CD4-positive, alpha-beta T cell treated with Interleukin-2 at 100 ng/mL for 4 hours (primary cell): ENCODE measurements at places on chromosomes 1 and 21.

- DNase-seq: no peak
Measured at GRCh38 chr1:5906966-5907365, 85.3 kb downstream of the NPHP4 start.

DNA sequence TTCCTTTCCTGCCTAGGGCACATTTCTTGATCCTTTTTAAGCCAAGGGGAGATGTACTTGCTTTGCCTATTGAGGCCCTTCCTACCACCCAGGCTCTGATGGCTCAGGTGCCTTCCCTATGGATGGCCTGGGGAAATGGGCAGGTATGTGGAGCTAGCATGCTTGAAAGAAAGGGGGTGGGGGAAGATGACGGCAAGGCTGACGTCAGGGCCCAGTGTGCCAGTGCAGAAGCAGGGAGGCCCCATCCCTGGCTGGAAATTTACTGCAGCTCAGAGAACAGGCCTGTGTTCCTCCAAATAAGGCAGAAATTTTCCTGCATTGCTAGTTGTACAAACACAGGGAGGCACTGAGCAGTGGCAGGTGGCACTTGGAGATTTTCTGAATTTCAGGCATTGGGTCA, 453.2 kb upstream of the VAMP3 start:
- no peak for DNase-seq

DNA sequence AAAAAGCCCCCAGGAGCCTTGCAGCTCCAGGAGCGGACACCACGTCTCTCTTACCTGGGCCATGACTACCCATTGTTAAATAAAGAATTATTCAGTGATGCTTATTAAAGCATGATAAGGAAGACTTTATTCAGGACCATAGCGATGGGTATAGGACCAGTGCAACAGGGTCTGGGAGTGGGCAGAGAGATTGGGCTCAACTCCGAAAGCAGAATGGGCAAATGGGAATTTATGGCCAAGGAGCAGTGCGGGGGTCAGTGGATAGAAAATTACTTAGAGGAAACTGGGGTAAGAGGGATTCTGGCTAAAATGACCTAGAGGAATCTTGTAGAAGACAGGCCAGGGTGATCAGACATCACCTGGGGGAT, 580 bp upstream of the ATP5PO start:
- DNase-seq: no peak

GRCh38 chr1:88873737-88874349, 17.5 kb downstream of the GTF2B start:
- no peak for DNase-seq

- no peak for DNase-seq
Measured at GRCh38 chr1:204756811-204757210, 71.3 kb upstream of the LRRN2 start.

DNA sequence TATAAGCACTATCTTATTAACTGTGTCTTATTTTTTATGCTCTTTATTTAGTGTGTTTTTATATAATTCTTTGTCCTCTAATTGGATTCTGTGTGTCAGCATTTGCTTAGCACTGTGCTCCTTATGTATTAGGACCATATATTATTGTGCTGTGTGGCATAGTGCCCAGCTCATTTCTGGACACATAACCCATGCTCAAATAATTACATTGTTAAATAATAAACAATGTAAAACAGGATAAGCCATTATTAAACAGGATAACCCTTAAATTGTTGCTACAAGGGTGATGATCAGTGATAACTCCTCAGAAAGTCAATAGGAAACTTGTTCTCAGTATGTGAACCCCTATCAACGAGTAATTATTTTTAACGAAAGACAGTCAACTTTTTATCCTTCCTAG, 150.4 kb downstream of the ADGRL4 start:
- DNase-seq: no peak

- DNase-seq: no peak
Measured at GRCh38 chr1:200166411-200166810, 138.9 kb downstream of the NR5A2 start.

GRCh38 chr1:25556791-25557476, 13.5 kb downstream of the LDLRAP1 start:
- peak; percentile 69 for DNase-seq

DNA sequence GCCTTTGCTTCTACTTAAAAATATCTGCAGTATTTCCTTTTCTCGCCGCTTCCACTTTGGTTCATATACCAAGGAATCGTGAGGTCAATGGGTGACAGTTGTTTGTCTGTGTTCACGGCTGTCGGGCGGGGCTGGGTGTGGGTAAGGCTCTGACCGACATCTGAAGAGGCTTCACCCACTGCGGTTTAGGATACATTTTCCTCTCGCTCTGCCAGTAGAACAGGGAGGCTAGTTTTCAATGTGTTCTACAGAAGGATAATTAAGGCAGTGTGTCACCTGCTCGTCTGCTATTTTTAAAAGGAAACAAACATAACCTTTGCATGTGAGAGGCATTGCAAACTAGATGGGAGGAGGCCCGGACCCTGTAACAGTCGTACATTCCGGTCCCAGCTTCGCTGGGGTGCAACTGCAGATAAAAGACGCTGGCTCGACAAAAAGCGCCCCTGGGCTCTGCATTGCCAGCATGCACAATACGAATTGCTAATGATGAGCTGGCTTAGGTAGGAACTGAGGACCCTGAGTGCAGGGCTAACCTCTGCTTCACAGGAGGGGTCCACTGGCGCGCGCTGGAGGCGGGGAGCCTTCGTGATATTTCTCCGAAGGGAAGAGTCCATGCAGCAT, 8.5 kb upstream of the ERG start:
- no peak for DNase-seq

DNA sequence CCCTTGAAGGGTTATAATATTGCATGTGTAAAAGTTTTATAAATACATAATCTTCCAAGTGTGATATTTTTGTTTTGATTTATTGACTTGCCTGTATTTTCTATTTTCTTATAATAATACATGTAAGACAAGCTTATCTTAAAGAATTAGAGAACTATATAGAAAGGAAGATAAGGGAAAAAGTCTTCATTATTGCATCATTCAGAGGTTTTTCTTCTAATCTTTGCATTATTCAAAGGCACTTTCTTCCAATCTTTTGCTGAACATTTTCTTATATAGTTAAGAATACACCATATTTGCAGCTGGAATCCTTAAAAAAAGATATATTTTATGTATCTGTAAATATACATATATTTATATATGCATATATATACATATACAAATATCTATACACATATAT, 33.4 kb downstream of the PRRX1 start:
- DNase-seq: no peak

- DNase-seq: no peak
Measured at GRCh38 chr1:15214527-15214926, 32.5 kb upstream of the FHAD1 start.

DNA sequence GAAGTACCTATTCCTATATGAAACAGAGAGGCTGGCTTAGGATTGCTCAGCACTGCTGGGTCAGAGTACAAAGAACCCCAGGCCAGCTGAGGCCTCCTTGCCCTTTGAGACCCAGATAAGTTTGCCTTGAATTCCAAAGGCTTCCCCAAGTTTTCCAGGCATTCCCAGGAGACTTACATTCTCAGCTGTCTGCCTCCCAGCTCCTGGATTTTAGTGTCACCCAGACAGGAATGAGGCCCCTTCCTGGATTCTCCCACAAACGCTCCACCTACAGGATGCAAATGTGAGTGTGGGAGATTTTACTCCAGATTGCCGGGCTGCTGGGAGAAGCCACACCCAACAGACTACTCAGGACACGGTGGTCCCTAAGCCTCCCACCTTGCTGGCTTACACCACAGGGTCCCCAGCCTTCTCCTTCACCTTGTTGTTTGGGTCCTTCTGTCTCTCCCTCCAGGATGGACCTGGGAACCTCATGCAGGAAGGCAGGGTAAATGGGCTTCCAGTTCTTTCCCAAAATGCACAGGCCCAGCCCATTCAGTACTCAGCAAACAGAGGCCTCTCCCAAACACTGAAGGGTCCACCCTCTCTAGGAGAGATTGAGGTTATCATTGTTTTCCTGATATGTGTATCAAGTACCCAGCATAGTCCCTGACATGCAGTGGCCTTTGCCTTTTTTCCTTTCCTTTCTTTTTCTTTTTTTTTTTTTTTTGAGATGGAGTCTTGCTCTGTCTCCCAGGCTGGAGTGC, 10.6 kb downstream of the RHBG start:
- no peak for DNase-seq

DNA sequence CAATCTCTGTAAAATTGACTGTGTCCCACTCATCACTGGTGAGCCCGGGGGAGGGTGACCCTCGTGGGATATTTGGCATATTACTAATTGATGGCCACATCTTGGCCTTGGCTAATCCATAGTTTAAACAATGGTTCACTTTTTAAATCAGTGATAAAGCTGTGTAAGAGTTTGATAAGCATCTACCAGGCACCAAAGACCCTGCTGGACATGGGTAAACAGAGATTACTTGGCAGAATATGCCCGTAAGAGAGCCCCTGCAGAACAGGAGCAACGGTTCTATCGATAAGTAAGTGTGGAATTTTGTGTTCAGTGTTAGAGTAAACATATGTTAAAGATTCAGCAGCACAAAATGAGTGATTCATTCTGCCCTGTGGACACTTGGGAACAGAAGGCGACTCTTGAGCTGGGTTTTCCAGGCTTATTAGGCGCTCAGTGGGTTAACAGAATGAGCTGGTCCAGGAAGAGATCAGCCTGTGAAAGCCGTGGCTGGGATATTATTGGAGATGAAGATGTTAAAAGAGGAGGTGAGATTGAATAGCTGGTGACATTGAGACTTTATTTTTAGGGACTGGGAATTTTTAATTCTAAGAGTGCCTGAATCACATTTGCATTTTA, 55.9 kb downstream of the CNST start:
- DNase-seq: no peak
